ENCODE measurements at places on chromosomes 7 and 10.

DNA sequence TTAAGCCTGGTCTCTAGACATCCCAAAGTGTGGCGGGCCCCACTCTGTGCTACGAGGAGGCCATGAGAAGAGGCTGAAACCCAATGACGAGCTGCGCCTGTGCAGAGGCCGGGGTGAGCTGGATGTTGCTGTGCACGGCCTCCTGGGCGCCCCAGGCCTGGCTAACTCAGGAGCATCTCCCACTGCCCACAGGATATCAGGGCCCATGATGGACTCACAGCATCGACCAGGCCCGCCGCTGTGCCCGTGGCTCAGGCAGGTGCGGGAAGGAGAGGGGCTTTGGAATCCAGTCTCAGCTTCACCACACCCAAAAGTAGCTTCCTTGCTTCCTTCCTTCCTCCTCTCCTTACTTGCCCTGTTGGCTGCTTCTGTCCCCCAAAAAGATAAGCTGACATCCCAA is 4.6 kb upstream of the CNPY1 start:
- DNase-seq, result no peak

- no peak for DNase-seq
Measured at GRCh38 chr7:54392935-54393334, 149.2 kb upstream of the VSTM2A start.

GRCh38 chr10:62665771-62666170 is 138.7 kb upstream of the ADO start:
- no peak for DNase-seq

- DNase-seq, result no peak
Measured at GRCh38 chr10:133475425-133475734, 21.6 kb downstream of the SCART1 start.

- peak; percentile 9 for DNase-seq
Measured at GRCh38 chr10:31709028-31709427, 219.6 kb downstream of the ARHGAP12 start.

DNA sequence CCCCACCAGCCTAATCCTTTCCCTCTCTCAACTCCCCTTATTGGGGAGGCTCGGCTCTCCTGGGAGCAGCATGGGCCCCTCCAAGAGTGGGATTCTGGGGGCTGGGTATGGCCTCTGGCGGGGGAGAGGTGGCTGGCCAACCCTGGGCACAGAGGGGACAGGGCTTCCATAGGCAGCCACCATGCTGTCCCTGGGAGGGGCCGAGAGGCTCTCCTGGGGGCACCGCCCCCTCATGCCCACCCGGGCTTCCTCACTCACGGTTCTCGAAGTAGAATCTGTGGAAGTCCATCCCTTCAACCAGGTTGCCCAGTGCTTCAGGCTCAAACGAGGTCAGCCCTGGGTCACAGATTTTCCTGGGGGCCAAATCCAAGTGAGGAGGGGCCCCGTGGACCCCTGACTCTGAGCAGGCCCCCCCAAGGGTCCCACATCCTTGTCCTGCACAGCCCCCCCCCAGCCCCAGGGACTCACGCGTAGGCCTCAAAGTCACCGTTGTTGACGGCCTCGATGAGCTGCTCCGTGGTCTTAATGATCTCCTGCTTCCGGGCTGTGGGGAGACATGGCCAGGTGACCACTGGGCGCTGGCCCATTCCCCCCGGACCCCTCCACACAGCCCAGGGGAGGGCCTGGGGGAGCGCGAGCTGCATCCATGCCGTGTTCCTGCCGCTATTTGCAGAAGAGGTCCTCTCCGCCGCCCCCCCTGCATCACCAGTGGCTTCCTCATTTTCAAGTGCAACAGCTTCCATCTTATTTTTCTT is 19.8 kb downstream of the YKT6 start:
- DNase-seq, result no peak

- DNase-seq, result peak; percentile 42
Measured at GRCh38 chr7:70178787-70179186, 580.5 kb downstream of the AUTS2 start.

GRCh38 chr7:142375710-142376313 is 118.0 kb upstream of the PRSS58 start:
- peak; percentile 56 for DNase-seq

- DNase-seq, result no peak
Measured at GRCh38 chr10:122068844-122069243, 79.9 kb downstream of the TACC2 start.

GRCh38 chr10:69818676-69819239 is 17.1 kb downstream of the COL13A1 start:
- no peak for DNase-seq

DNA sequence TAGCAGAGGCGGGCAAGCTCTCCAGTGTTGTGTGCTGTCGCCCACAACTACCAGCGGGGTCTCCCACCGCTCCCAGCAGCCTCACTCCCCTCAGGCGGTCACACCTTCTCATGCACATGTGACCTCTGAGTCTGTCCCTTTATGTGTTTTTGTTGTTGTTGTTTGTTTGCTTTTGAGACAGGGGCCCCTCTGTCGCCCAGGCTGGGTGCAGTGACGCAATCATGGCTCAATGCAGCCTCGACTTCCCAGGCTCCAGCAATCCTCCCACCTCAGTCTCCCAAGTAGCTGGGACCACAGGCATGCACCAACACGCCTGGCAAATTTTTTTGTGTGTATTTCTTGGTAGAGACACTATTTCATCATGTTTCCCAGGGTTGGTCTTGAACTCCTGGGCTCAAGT is 1.5 kb downstream of the CPSF4 start:
- DNase-seq, result peak; percentile 54

- DNase-seq, result no peak
Measured at GRCh38 chr10:20596911-20597310, 300.2 kb downstream of the NEBL start.

- no peak for DNase-seq
Measured at GRCh38 chr10:126137562-126138221, 241.3 kb downstream of the FANK1 start.

DNA sequence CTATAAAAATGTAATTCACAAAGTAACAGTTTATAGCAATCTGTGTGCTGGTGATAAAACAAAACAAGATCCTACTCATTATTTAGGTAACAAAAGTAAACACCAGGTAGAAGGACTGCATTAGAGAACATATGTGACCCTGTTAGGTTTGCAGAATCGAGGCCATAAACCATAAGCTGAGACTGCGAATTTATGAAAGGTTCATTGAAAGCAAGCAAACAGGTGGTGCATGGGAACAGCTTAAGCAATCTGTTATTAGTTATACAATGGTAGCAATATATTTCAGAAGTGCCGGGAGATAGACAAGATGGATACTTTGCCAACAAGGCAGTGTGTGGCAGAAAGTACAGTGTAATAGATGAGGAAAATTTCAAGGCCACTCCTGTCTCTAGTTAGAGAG is 23.5 kb upstream of the FAM133B start:
- no peak for DNase-seq

- no peak for DNase-seq
Measured at GRCh38 chr7:154347700-154348266, 295.6 kb downstream of the DPP6 start.
